ENCODE measurements at places on chromosomes 5 and 9.

- no peak for DNase-seq
These were observed 112.9 kb upstream of the ELAVL2 start for GRCh38 chr9:23938908-23939307.

- no peak for DNase-seq
These were observed 45.6 kb downstream of the GSN start for GRCh38 chr9:121313458-121314152.

- no peak for DNase-seq
These were observed 314.0 kb downstream of the NDUFS4 start for GRCh38 chr5:53874409-53874808.

DNA sequence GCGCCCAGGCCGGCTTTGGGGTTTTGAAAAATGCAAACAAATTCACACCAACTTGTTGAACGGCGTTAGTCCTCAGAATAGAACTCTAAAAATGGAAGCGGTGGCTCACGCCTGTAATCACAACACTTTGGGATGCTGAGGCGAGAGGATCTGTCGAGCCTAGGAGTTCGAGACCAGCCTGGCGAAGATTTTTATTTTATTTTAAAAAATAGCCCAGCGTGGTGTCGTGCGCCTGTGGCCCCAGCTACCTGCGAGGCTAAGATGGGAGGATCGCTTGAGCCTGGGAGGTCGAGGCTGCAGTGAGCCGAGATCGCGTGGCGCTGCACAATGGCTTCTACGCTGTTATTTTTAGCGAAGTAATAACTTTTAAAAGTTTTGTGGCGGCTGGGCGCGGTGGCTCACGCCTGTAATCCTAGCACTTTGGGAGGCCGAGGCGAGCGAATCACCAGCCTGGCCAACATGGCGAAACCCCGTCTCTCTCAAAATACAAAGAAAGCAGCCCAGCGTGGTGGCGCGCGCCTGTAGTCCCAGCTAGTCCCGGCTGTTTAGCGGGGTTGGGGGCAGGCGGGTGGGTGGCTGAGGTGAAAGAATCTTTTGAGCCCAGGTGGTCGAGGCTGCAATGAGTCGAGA lies 694 bp upstream of the PLIN2 start:
- no peak for DNase-seq

DNA sequence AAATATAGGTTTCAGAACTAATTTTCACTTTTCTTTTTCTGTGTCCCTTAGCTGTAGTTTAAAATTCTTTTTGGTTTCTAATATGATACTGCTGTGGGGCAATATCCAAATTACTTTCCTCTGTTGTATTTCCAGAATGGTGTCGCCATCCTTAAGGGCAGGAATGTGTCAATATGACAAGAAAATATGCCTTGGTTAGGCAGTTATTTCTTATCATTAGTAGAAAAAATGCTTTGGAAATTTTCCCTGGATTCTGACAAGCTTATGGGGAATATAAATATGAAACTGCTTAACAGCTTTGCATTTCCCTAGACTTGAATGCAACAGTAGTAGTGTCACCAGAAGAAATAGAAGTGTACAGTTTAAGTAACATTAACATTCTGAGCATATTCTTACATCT lies 29.4 kb downstream of the ANKRD34B start:
- no peak for DNase-seq

DNA sequence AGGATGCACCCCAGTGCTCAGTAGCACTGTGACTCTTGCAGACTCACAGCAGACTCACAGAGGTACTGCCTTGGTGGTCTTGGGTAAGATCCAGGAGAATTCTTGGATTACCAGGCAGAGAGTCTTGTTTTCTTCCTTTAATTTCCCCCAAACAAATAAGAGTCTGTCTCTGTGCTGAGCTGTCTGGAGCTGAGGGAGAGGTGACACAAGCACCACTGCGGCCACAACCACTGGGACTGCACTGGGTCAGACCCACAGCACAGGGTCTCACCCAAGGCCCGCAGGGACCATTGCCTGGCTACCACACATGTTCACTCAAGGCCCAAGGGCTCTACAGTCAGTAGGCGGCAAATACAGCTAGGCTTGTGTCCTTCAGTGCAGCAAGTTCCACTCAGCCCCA lies 11.4 kb upstream of the YTHDC2 start:
- no peak for DNase-seq

DNA sequence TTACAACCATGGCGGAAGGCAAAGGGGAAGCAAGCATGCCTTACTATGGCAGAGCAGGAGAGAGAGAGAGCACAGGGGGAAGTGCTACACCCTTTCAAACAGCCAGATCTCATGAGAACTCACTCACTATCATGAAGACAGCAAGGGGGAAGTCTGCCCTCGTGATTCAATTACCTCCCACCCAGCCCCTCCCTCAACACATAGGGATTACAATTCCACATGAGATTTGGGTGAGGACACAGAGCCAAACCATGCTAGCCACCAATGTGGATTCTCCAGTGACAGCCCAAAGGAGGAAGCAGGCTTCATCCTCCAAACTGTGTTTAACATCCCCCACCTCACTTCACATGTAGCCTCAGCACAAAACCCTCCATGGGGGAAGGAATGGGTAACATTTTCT lies 563.7 kb downstream of the CDK5RAP2 start:
- DNase-seq: no peak

DNA sequence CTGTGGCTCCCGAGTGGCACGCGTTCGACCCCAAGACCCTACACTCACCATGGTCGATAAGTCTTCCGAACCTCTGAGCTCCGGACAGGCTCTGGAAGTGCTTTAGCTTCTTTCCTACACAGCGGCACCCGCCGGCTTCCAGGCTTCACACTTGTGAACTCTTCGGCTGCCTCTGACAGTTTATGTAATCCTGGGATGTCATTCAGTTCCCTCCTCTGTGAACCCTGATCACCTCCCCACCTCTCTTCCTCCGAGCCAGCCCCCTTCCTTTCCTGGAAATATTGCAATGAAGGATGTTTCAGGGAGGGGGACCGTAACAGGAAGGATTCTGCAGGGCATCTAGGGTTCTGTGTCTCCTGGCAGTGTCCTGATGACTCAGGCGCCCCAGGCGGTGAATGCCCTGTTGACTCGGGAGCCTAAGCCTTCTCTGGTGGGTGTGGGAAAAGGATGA lies at the start of gene CD14:
Gene CD14, minus strand, starts transcription at position 155 of the 451 bp plus-strand sequence. Its CDS starts 104 bp downstream, at position 51.
- DNase-seq: no peak

DNA sequence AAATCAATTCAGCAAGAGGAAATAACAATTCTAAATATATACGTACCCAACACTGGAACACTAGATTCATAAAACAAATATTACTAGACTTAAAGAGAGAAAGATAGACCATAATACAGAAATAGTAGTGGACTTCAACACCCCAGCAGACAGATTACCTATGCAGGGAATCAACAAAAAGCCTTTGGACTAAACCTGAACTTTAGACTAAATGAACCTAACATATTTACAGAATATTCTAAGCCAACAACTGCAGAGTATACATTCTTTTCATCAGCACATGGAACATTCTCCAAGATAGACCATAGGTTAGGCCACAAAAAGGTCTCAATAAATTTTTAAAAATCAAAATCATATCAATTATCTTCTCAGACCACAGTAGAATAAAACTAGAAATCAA lies 32.9 kb upstream of the BARX1 start:
- DNase-seq: no peak

DNA sequence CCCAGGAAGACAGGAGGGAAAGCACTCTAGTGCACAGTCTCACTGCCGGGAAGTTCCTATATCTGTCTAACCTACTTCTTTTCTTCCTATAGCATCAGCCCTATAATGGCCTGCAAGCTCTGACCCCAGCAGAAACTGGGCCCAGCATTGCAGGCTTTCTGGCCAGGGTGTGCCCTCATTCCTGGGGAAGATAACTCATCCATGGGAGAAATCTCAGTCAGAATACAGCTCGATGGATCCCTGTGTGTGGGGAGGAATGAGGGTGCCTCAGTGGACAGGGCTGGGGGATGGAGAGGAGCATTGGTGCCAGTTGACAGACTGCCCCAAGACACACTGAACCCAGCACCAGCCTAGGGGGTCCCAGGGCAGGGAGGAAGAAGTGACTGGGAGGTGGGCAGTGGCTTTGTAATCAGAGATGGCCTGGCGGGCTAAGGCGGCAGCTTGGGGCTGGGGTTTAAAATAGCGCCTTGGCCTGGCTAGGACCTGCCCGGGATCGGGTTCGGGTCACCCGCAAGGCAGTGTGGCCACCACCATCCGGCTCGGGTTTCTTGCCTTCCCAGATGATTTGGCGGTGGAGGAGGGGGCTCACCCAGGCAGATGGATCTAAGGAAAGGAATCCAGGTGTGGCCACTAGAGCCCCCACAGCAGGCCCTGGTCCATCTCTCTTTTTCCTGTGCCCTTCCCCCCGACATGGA lies 7.6 kb upstream of the CXXC5 start:
- no peak for DNase-seq

DNA sequence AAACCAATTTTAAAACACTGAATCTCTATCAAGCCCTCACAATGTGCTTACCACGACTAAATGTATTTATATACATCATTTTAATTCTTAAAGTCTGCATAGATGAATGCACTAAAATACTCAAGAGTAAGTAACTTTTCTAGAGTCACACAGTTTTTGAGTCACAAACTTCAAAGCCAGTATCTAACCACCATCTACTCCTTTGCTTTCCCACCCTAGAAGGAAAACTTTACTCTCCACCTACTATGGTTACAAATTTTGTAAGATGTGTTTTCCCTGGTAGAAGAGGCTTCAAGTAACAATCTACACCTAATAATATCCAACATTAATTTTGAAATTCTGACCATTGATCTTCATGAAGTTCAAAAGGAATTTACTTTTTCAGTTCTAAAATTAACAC lies 18.7 kb downstream of the ZFAND5 start:
- no peak for DNase-seq

DNA sequence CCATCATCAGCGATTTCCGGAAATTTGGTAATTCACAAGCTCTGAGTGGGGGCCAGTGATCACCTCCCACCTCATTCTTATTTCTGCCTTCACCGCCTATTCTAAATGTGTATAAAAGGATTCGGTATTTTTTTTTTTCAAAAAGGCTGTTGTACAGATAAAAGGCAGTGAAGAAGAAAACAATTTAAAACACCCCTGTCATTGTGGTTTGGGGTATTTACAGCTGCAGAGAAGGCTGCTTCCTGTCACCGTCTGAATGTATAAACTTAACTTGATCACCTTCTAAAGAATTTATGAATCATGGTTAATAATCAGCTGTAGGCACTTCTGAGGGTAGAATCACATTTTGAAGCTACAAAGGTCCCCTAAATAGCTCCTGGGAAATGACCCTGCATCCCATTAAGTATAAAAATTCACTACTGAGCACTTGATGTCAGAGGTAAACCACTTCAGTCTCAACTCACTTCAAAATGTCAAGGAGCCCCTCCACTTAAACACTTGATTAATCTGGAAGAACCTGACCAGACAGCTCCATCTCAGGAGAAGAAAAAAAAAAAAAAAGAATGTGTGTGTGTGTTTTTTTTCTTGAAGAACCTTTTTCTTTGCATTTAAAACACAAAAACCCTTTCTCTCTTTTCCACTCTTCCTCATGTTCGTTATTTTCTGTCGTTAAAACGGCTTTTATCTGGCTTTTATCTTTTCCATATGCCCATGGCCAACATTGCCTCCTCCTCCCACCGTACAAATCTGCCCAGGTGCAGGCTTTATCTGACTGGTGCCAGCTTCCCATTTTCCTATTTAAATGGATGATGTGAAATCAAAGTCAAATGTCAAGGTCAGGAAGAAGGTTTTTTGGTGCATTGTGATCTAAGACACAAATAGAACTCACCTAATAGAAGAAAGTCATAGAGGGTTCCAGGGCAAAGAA lies 291.2 kb downstream of the IRX1 start:
- no peak for DNase-seq

- no peak for DNase-seq
These were observed 109.4 kb upstream of the TBCA start for GRCh38 chr5:77885519-77885918.

DNA sequence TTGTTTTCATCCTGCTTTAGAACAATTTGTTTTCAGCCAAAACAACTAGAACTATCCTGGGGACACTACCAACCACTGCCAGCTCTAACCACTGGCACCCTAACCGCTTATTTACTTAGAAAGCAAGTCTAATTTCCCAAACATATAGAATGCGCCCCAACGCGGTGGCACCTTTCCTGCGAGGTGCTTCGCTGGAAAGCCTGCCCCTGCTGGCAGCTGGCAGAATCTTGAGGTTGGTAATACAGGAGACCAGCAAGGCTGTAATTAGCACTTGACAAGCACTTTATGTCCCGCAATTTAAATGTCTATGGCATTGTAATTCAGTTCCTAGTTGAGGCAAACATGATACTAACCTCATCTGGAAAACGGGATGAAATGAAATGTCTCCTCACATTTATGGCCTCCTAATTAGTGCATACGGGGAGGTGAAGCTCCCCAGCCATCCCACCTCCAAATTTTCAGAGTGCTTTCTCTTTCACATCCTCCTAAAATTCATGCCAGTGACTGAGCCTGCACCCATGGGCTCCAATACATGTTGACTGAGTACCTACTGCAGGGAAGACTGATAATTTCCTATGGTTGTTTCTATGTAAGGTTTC lies 30.4 kb downstream of the GABBR2 start:
- DNase-seq: no peak

DNA sequence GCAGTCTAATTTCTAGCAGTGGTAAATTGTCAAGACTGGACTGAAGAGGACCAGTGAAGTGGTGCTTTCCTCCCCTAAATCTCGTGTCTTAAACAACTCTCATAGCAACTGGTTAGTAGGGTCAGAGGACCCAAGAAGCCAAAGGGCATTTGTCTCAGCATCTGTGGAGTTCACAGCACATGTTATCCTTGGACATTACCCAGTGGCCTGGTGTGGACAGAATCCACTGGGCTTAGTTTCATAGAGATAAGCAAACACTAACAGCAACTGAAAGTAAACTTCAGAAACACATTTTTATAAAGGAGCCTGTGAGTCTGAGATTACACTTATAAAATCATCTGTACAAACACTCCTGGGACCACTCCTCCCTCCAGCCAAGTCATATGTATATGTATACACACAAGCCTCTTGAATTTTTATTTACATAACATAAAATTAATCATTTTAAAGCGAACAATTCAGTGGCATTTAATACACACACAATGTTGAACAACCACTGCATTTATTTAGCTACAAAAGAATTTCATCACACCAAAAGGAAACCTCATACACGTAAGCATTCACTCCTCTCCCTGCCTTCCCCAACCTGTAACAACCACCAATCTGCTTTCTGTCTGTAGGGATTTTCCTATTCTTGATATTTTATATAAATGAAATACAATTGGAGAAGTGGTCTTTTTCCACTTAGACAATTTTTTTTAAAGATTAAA lies 457.8 kb downstream of the RASEF start:
- no peak for DNase-seq

Measured in stimulated activated CD8-positive, alpha-beta memory T cell treated with anti-CD3 and anti-CD28 coated beads, Interleukin-4, amount 100 ng/mL, for 1 hour (primary cell).